Fibroblast of skin of right biceps (primary cell): ENCODE measurements at places on chromosomes 6 and 20.

DNA sequence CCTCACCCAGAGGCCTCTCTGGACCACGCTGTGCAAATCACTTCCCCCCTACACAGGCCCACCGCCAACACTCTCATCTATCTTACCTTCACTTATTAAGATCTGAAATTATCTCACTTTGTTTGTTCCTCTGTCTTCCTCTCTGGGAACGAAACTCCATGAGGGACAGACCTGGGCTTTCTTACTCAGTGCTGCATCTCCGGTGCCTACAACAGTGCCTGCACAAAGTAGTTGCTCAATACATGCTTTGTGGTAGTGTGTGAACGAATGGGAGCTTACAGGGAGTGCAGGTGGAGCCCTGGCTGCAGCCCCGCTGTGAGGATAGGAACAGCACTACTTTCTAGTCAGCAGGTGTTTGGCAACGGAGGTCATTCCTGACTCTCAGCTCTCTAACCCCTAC lies 5.3 kb downstream of the CASS4 start:
- no peak for DNase-seq

DNA sequence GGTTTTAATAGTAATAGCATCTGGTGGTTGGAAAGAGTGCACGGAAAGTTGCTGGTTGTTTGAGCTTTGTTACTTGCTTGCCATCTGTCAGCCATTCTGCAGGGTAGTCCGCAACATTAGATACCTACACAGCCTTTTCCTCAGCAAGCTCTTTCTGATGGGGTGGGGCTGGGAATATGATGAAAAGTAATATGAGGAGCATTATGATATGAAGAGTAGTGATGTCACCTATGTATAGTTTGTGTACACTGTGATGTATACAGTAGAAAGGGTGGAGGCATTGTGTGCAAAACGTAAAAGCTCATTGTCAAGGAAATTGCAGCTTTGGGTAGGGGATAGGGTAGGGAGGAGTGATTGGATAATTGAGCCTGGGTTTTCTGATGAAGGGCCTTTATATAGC lies 16.1 kb downstream of the SCAF8 start:
- DNase-seq: no peak

GRCh38 chr20:2217857-2218539 lies 77.8 kb upstream of the TGM3 start:
- no peak for DNase-seq

- no peak for DNase-seq
Measured at GRCh38 chr20:48034751-48035150, 249.5 kb upstream of the SULF2 start.

DNA sequence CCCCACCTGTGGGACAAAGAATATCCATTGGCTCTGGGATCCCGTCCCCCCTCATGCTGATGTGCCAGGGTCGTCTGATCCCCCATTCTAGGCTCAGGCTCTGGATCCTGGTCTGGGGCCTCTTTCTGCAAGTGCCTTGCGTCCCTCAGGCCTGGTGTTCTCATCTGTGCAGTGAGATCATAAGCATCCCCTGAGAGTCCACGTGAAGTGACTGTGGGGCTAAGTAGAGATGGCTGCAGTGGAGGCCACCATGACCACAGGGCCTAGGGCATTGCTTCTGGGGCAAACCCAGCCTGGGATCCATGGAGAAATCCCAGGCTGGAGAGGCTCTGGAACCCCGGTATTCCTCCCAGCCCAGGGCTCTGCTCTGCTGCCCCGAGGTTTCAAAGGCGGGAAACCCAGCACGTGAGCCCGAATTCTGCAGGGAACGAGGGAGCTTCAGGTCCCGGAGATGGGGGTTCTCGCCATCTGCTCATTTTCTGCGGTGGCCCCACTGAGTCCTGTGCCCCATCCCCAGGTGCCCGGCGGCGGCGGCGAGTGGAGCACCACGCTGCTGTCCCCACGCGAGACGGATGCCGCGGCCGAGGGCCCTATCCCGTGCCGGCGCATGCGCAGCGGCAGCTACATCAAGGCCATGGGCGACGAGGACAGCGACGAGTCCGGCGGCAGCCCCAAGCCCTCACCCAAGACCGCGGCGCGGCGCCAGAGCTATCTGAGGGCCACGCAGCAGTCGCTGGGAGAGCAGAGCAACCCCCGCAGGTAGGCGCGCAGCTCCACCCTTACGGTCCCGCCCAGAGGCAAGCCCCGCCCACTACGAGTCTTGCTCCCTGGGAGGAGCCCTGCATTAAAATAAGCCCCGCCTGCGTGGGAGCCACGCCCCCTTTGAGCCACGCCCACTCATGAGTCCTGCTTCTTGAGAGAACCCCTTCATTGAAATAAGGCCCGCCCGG lies 105.5 kb upstream of the MYL9 start:
- DNase-seq: peak; percentile 63

- no peak for DNase-seq
Measured at GRCh38 chr20:11469795-11470435, 447.8 kb upstream of the BTBD3 start.

DNA sequence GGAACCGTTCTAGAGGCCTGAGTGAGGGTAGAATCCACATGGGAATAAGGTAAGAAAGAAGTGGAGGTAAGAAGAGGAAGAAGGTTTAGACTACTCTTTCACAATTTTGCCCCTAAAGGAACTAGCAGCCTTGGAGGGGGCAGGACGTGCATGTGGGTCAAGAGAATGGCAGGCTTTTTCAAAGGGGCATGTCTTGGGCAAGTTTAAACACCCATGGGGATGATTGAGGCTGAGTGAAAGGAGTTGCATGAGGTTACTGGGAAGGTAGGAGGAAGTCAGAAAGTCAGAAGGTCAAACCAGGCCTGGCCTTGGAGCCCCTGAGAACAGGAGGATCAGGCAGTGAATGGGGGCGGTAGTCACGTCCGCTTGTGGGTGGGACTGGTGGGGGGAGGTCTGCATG lies 10.2 kb downstream of the ADA start:
- DNase-seq: no peak

DNA sequence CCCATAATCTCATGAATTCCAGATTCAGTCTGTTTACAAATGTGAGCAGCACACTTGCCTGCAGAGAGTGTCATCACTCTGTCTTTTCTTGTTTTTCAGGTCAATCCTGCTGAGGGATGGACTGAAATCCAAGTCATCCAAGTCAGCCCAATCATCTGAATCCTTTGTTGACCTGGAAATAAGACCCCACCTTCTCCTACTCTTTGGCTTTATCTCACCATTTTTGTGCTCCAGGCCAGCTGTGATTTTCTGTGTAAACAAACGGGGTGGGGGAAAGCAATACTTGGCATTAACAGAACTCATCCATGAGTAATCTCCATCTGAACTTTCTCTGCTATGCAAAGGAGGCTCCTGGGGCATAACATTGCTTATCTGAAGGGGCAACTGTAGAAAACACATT lies 16.9 kb upstream of the GSTA4 start:
- no peak for DNase-seq

GRCh38 chr20:24697411-24697810 lies 228.0 kb downstream of the SYNDIG1 start:
- no peak for DNase-seq

- DNase-seq: no peak
Measured at GRCh38 chr6:32073101-32073500, 34.9 kb downstream of the CYP21A2 start.

GRCh38 chr6:167528239-167528638 lies 203.4 kb downstream of the TTLL2 start:
- no peak for DNase-seq

DNA sequence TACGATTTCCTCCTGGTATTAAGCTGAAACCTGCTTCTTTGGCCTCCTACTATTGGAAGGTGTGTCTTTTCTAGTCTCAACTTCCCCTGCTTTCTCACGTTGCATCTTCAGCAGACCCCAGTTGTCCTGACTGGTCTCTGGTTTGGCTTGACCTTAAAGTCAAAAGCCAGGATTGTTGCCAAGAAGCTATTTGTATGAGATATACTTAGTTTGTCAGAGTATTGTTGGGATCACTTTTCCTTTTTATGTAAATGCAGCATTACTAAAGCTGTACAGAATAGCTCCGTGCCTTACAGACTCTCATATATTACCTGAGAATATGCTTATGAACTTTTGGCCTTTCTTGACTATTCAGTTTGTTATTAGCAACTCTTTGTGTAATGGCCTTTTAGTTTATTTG lies 61.1 kb downstream of the TSPYL4 start:
- DNase-seq: no peak

- DNase-seq: no peak
Measured at GRCh38 chr6:9647071-9647445, 767.8 kb downstream of the TFAP2A start.

GRCh38 chr6:19524366-19525186 lies 312.6 kb upstream of the ID4 start:
- no peak for DNase-seq

DNA sequence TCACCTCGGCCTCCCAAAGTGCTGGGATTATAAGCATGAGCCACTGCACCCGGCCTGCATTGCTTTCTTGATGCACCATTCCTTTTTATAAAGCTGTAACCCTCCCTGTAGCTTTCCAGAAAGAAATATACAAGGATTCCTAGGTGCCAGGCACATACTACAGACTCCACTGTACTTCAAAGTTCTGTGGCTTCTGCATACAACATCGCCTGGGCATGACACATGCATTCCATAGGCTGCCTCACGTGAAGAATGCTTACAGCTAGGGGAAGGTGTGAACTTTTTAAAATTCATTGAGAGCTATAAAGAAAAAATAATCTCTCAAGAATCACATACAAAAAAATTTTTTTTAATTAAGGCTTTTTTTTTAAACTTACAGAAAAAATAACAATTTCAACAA lies 50.2 kb downstream of the TRAM2 start:
- DNase-seq: peak; percentile 80
